ENCODE measurements at places on chromosomes 3 and 15.

DNA sequence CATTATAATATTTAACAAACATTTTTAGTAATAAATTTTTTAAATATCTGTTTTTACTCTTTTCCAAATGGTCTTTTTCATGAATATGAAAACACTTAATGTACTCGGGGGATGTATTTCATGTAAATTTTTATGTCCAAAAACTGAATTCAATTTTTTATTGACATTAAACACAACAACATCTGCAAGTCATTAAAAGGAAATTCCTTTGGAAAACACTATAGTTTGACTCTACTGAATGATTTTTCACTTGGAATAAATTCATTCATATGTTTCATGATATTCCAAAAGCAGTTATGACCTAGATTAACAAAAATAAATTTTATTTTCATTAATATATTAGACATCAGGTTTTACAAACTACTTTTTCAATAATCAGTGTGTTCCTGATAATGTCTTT lies 239.8 kb upstream of the AGTR1 start:
- no peak for DNase-seq

DNA sequence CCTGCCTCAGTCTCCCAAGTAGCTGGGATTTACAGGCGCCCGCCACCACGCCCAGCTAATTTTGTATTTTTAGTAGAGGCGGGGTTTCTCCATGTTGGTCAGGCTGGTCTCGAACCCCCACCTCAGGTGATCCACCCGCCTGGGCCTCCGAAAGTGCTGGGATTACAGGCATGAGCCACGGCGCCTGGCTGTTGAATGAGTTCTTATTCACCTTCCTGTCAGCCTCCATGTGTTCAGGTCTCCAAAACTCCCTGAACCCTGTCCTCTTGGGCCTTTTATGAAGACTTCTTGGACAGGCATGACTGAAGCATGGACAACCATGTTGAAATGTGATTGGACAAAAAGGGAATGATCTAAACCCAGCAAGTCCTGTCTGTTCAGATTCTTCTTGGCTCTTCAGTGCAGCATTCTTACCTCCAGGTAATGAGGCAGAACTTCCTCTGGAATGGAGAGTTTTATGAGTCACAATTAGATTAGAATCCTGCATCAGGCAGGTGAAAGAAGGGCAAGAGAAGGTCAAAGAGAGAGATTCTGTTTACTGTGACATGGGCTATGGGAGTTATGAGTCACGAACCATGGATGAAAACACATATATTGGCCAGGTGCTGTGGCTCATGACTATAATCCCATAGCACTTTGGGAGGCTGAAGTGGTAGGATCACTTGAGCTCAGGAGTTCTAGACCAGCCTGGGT lies 23.1 kb upstream of the EIF4A2 start:
- no peak for DNase-seq

DNA sequence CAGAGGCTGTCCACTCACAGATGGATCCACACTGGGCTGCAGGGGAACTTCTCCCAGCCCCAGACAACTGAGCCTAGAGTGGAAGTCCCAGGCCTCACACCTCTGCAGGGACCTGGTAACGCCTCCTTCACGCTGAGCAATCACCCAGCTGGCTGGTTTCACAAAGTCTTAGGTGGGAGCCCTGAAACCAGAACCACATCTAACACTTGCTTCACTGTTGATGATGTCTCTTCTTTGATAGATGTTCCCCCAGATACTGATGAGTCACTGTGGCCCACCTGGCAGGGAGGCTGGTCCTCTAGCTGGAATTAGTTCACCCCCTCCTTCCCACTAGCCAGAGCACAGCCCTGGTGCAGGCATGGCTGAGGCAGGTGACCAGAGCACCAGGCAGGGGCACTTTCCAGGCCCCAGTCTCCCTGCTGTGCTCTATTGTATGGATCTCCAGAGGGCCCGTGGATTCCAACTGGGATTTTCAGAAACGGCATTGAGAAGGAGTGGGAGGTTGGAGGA lies 33.5 kb downstream of the MYL3 start:
- DNase-seq, result no peak

DNA sequence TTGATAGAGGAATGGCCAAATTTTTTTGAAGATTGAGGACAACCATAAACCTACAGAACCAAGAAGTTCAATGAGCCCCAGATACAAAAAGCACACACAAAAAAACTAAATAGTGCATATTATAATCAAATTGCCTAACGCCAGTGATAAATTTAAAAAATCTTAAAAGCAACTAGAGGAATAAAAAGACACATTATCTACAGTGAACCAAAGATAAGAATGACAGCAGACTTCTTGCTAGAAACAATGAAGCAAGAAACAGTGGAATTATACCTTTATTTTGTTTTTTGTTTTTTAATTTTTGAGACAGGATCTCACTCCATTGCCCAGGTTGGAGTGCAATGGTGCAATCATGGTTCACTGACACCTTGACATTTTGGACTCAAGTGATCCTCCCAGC lies 9.9 kb upstream of the SAMD7 start:
- no peak for DNase-seq
